ENCODE measurements at places on chromosomes 5 and 9.

DNA sequence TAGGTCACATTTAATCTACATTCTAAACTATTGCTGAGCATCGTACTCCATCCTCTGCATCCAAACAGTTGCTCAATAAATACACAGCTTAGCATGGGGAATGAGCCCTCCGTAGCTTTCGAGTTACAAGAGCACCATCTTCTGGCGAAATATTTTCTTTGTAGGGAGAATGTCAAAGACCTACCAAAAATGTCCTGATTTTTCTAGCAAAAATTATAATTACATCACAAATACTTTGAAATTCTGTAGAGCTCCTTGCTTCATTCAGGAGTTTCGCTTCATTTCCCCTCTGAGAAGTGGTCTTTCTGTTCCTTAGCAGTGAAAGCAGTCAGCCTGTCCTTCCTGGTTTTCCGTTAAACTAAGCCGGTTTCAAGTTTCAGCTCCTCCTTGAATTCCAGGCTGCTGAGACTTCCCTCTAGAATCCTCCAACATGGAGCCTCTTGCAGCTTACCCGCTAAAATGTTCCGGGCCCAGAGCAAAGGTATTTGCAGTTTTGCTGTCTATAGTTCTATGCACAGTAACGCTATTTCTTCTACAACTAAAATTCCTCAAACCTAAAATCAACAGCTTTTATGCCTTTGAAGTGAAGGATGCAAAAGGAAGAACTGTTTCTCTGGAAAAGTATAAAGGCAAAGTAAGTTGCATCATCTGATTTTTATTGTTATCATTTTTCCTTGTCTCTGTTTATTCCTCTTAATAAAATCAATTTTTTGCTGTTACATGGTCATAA, at the start of gene GPX8:
TSS of gene GPX8 (plus strand) at position 409 of the 730 bp plus-strand sequence. CDS start at position 431, 22 bp downstream.
- no peak for DNase-seq

GRCh38 chr9:128182893-128183588, 8.3 kb downstream of the CIZ1 start:
- DNase-seq, result no peak

DNA sequence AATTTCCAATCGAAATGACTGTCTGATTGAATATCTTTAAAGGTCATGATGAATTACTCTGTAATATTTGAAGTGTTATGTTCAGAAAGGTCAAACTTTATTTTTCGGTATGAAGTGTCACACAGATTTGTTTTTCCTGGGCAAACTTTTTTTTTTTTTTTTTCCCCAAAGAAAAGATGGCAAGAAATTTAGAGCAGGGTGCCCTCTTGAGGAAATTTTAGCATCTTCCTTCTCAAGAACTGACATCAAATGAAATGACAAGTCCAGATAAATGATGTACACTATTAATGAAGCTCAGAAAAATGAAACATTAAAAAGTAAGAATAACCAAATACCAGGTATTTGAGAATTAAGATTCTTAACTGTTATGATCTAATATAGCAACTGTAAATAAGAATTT, 123.6 kb downstream of the INVS start:
- DNase-seq, result no peak

- no peak for DNase-seq
These were observed 248.6 kb upstream of the NR4A3 start for GRCh38 chr9:99573085-99573484.

DNA sequence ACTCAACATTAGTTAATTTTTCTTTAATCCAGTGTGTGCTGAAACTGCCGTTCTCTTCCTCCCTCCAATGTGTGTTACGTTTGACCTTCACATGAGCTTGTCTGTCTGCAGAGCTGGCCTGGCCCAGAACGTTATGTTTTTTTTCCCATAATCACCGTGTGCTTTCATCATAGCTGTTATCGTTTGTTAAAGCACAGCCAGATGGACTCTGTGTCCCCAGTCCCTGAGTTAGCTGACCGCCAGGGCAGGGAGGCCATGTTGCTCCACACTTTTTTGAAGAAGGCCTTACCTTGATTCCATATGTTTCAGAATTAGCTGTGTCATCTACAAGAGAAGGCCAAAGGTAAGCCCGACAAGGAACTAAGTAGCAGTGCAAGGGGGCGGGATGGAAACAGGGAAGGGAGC, 55.7 kb downstream of the HSD17B3 start:
- DNase-seq, result no peak

DNA sequence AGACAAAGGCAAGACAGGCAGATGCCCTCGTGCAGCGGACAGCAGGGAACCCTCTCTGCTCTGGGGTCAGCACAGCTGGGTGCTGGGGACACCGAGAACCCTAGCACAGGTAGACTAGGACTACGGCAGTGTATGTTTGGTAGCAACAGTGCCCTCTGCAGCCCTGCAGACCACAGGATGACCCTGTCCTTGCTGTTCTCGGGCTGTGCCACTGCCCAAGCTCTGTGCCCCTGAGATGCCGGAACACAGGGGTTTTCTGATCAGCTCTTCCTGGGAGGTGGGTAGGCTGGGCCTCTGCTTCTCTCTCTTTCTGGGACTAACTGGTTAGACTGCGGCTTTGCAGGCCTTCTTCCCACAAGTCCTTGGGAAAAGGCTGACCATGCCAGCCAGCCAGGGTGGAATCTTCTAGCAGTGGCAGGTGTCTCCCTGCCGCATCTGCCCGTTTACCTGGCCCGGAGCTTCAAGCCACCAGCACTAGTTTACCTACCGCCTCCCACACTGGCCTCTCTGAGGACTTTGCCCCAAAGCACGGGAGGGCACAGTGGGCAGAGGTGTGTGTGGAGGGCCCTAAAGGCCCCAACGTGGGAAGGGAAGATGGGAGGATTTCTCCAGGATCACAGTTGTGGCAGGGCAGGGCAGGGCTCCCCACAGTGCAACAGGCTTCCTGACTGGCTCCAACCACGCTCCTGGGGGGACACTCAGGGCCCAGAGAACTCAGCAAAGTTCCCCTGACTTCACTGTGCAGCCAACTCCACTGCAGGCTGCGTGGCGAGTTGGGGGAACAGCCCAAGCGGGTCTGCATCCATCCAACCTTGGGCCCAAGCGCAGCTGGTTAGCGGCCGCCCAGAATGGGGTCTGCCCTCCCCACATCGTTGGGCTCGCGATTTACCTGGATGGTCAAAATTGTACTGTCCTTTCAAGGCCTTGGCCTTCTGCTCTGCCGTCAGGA, 1.2 kb downstream of the UCK1 start:
- DNase-seq, result no peak

All from CD8-positive, alpha-beta T cell (primary cell).